Activated naive CD4-positive, alpha-beta T cell treated with Interleukin-2 at 50 U/mL for 16 hours (primary cell): ENCODE measurements at places on chromosomes 11 and 22.
A peak's percentile ranks its signal among the peaks of the same experiment; 100 is the strongest.

DNA sequence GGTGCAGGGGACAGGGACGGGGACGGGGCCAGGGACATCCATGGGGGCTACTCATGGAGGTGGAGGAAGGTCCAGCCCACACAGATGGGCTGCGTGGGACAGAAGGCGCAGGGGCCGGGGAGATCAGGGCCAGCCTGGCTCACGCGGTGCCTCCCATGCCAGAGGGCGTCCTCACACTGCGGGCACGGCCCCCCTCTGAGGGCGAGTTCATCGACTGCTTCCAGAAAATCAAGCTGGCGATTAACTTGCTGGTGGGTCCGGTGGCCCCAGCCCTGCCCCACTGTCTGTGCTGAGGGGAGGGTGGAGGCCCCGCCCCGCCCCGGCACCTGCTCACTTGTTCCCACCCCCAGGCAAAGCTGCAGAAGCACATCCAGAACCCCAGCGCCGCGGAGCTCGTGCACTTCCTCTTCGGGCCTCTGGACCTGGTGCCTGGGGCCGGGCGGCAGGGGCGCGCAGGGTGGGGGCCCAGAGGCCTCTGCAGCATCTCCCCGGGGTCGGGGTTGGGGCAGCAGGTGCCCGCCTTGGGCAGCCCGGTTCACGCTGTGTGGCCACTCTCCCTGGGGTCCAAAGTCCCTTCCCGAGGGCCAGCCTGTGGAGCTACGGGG is 15.8 kb downstream of the EPS8L2 start:
- peak; percentile 58 for DNase-seq

GRCh38 chr11:128189823-128190222 is 397.5 kb downstream of the ETS1 start:
- DNase-seq, result no peak

DNA sequence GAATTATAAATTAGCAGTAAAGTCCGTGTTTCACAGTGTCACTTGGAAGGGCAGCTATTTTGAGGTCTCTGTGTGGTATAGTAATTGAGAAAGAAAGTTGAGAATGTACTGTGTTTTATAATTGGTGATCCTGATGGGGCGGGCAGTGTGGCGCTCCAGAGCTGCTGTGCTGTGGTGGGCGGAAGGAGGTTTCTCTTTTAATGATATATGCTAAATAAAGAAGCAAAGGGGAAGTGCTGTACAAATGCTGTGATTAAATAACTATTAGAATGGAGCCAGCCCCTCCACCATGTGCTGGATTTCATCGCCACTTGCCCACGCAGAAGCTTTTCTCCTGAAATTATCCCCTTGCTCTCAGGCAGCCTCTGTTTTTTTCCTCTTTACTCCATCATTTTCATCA is 24.6 kb downstream of the ATXN10 start:
- DNase-seq, result no peak

DNA sequence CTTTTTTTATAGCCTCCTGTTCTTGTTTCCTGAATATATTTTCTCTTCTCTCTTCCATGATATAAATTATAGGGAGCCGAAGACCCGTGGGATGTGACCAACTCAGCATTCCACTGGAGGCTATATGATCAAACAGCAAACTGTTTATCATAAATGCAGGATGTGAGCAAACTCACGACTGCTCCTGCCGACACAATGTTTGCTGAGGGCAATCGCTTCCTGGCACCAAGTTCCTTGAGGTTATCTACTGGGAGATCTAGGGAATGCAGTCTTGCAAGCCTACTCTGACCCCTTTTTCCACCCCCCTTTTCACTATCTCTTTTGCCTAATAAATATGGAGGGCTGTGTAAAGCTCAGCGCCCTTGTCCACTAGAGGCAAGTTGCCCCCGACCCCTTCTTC is 13.5 kb upstream of the PLAAT4 start:
- no peak for DNase-seq

GRCh38 chr11:113411536-113411935 is 24.0 kb downstream of the ANKK1 start:
- DNase-seq, result no peak

GRCh38 chr22:17580441-17581031 is 17.2 kb downstream of the SLC25A18 start:
- DNase-seq, result no peak
